ENCODE measurements at places on chromosomes 1 and 21.
A peak's percentile ranks its signal among the peaks of the same experiment; 100 is the strongest.

DNA sequence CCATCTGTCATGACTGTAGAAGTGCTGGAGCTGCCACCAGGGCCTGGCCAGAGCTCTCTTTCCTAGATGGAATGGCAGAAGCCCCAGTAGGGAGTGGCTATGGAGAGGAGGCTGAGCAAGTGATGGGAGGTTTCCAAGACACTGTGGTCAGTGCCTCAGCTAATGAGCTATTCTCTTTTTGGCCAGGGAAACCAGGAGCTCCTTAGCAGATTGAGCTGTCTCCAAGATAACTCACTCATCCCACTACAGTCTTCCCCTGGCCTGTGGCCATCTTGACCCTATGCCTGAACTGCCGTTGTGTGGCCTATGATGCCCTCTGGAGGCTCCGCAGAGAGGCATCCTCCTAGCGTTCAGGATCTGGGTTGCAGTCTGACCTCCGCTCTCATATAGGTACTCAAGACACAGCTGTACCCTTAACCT lies 60.5 kb downstream of the ERI3 start:
- peak; percentile 46 for DNase-seq

- DNase-seq: no peak
Observed at GRCh38 chr1:244118109-244118761, 67.2 kb downstream of the ZBTB18 start.

DNA sequence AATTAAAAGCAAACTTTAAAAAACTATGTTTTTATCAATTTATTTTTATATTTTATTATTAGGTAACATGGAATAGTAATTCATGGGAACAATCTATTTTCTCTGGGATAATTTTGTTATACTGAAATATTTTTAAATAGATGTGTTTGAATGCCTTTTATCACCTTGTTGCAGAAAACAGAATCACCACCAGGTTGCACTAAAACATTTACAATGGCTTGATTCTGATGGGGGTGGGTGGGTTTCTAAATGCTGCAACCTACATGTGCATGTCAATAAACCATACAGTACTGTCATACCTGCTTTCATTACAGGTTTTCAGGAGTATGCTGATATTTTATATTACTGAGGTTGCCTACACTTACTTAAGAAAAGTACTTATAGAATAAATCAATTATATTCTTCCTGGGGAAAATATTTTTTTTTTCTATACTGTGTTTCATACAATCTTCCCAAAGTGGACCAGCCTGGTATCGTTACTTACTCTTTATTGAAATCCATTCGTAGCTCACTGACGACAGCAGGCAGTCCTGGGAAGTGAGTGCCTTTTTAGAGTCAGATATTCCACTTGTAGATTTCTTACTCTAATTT lies 132.8 kb downstream of the PTPRC start:
- DNase-seq: no peak

DNA sequence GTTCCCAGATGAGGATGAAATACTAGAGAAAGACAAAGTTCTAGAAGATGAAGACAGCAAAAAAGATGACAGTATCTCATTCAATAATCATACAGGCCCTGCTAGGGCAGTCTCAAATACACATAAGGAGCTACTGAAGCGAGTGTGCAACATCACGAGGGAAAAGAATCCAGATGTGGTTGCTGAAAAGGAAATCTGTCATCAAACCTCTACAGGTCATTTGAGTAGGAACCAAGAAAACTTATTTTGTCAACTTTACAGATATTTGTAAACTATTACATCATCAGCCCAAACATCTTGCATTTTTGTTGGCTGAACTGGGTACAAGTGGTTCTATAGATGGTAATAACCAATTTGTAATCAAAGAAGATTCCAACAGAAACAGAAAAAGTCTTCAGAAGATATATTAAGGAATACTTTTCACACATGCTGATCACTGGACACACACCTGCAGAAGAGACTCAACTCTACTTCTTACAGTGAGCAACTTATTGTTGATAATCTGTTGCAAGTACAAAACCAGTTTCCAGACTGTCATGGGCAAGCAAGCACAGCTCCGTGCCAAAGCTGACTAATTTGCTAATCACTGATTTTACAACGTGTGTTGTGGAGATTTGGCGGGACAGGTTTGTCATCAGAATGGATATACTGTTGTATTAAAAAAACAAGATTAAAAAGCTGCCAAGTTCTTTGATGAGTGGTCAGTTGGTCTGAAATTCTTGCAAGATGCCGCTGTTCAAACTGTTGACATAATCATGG lies 42.1 kb downstream of the TRIM33 start:
- DNase-seq: no peak

- no peak for DNase-seq
Observed at GRCh38 chr1:184838504-184838951, 83.9 kb upstream of the EDEM3 start.

DNA sequence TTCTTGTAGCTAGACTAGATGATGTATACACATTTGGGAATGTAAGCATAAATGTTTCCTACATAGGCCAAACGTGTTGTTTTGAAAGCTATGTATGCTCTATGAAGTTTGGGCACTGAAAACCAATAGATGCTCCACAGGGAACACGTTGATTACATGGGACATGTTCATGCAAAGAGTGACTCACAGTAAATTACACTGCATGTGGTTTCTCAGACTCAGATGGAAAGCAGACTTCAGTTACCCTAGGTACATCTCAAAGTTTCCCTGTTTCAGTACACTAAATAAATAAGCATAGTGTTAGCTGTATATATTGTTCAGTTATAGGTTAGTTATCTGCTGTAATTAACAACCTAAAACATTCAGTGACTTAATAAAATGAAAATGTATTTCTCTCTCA lies 301.9 kb upstream of the RUNX1 start:
- DNase-seq: no peak

GRCh38 chr1:3842912-3843311 lies 14.1 kb downstream of the CEP104 start:
- no peak for DNase-seq

- DNase-seq: no peak
Observed at GRCh38 chr1:103525114-103525606, 339 bp upstream of the RNPC3 start.

DNA sequence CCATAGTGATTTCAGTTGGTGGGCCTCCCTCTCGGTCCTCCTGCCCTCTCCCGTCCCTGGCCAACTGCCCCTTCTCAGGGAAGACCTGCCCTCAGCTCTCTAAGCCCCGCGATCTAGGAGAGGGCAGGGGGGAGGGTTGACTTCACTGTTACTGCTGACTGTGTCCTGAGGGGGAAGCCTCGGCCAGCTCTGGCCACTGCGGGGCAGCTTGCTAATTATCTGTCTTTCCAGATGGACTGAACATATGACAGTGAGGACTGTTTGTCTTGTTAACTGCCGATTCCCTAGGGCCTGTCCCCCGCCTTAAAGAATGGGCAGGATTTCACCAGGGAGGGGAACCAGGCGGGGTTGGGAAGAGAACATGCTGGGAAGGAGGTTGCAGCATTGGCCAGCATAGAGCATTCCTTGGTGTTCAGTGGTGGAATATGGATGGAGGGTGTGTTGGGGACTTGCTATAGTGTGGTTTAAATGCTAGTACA lies 22.9 kb downstream of the NIPAL3 start:
- no peak for DNase-seq

GRCh38 chr1:193308438-193308837 lies 122.0 kb upstream of the B3GALT2 start:
- no peak for DNase-seq

GRCh38 chr1:205032508-205032907 lies 10.5 kb upstream of the CNTN2 start:
- DNase-seq: peak; percentile 25

DNA sequence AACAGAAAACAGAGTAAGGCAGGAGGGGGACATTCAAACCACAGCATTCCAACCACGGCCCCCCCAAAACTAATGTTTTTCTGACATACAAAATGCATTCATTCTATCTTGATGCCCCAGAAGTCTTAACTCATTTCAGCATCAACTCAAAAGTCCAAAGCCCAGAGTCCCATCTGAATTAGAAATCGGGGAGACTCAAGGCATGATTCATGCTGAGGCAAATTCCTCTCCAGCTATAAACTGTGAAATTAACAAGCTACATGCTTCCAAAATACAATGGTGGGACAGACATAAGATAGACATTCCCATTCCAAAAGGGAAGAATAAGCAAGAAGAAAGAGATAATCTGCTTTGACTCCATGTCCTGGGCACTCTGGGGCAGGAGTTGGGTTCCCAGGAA lies 73.9 kb downstream of the KCNJ15 start:
- DNase-seq: no peak

DNA sequence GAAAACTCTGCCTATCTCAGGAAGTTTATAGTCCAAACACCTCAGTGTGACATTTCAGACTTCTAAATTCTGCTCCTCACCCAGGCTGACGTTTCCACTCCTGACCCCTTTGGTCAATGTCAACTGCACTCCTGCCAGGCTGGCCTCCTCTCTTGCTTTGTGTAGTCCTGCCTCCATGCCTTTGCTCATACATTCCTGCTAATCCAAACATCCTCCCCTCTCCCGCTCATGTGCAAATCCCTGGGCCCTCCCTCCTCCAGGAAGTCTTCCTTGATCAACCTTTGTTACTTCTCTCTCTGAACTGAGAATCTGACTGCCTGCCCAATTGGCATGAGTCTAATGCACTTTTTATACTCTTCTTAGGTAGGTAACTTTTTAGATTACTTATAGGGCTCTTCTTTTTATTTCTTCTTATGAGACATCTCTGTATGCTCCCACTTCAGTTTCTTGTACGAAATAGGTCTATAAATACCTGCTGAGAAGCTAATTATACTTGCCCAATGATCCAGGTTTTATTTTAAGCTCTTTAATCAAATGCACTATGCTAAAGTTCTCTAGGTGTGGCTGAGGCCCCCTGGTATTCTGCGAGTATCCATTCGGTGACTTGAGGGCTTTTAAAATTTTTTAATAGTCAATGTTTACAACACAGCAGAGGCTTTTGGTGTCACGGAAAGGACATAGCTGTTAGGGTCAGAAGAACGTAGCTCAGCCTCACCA lies 128.1 kb downstream of the PLXNA2 start:
- DNase-seq: no peak

DNA sequence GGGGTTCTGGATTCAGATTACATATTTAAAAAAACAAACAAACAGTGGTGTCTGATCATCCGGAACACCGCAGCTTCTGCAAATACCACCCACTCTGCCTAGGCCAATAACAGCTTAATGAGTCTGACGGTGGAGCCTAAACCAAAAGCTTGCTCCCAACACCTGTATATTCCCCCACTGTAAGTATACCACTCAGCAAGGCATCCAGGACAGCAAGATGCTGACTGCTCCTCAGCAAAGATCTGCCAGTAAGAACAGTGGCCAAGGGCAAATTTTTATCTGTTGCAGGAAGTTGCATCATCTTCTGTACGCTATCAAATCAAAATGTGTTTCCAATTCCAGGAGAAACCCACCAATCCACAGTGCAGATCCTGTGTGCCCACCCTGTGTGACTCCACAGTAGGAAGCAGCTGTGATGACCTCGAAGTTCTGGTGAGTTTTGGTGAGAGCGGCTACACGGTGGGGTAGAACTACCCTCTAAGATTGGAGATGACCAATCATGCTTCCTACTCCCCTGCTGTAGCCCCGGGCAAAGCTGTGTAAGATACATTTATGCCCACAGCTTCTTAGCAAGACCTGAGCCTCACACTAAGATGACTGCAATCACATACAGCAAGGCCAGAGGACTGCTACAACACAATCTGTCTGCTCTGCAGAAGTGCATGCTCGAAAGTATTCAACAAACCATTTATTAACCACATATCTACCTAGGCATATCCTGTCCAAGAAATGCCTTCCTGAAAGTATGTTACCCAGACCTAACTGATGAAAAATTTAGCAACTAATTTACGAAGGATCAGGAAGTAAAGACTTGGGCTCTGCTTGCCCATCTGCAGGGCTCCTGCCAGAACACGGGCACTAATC lies 30.5 kb downstream of the SIPA1L2 start:
- DNase-seq: peak; percentile 77

DNA sequence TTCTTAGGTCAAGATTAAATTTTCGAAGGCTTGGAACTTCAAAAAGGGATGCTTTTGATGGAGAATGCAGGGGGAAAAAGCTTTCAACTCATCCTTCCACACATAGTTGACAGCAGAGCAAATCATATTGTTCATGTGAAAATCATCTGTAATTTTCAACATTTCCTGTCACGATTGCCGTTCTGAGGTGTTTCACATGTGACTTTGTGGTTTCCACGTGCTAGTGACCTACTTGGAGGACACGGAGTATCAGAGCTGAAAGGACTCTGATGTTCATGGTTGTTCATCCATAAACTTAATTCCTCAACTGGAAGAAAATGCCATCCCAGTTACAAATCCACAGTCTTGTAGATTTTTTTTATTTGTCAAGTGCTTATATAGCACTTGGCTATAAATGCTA lies 79.1 kb downstream of the ZP4 start:
- no peak for DNase-seq

DNA sequence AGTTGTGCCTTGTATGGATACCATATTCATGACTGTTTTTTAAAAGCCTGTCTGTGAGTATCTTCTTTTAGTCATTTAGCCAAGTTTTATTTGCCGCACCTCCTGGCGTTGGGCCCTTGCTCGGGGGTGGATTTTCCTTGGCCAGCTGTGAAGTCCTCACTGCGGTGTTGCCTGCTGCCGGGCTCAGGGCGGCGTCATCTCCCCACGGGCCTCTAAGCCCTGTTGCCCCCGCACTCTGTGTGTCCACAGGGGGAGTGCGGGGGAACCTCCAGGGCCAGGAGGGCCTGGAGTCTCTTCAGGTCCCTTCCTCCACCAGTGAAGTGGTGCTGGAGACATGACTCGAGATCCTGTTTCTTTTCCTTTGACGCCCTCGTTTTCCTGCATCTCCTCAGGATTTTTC lies 65.8 kb upstream of the DIP2A start:
- peak; percentile 30 for DNase-seq

DNA sequence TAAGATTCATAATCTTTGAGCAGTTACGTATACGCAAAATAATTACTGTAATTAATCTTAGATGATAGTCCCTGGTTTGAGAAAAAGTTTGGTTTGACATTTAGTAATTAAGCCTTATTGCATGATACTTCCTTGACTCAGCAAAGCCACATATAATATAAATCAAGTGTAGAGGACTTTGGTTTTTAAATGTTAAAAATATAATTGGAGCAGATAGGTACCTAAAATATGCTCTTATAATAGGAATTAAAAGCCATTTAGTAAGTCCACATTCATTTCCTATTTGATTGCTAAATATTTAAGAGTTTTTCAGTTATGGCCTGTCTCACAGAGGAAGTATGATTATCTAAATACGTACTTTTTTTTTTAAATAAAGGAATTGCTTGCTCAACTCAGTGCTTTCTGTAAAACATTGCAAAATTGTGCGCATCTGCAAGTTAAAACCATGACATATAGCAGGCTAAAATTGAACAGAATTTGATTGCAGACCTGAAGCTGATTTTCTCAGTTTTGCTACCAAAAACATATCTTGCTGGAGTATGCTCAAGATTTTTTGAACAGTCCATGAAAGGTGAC lies 20.4 kb downstream of the RPE65 start:
- DNase-seq: no peak

GRCh38 chr1:58921342-58921741 lies 137.5 kb upstream of the JUN start:
- DNase-seq: no peak

DNA sequence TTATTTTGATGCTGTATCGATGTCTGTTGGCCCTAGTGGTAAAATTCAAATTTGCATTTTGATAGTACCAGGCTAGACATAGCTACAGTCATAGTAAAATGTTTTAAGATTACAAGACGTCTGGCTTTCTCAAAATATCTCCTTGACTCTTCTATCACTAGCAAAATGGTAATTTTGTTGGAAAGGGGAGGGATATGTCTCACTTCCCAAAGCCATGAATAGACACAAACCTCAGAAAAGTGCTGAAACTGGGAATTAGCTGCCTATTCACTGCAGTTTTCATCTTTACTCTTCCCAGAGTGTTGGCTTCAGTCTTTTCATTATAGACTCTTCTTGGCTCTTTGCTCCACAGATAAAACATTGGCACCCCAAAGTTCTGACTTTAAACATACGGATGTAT lies 1009.9 kb downstream of the ADGRL2 start:
- no peak for DNase-seq

All from NCI-H1092 (cell line).